ENCODE measurements at places on chromosomes 3 and 15.

GRCh38 chr3:56357266-56357665, 111.0 kb downstream of the ERC2 start:
- no peak for DNase-seq

GRCh38 chr3:101518421-101518871, 5.4 kb upstream of the SENP7 start:
- DNase-seq, result no peak

- DNase-seq, result no peak
Measured at GRCh38 chr3:125119752-125120378, 64.1 kb upstream of the HEG1 start.

DNA sequence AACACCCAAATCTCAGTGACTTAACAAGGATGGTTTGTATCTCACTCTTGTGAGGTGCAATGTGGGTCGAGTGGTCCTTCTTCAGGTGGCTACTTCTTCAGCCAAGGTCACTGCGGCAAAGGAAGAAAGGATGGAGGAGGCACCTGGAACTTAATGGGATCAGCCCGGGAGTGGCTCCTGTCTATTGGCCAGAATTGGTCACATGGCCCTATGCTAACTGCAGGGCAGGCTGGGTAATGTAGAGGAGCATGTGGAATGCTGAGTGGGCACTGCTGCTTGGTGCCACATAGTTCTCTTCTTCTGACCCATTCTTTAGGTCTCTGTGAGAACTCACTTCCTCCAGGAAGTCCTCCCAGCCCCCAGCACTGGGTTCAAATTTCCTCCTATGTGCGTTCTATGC, 20.3 kb upstream of the FAM3D start:
- DNase-seq, result no peak

DNA sequence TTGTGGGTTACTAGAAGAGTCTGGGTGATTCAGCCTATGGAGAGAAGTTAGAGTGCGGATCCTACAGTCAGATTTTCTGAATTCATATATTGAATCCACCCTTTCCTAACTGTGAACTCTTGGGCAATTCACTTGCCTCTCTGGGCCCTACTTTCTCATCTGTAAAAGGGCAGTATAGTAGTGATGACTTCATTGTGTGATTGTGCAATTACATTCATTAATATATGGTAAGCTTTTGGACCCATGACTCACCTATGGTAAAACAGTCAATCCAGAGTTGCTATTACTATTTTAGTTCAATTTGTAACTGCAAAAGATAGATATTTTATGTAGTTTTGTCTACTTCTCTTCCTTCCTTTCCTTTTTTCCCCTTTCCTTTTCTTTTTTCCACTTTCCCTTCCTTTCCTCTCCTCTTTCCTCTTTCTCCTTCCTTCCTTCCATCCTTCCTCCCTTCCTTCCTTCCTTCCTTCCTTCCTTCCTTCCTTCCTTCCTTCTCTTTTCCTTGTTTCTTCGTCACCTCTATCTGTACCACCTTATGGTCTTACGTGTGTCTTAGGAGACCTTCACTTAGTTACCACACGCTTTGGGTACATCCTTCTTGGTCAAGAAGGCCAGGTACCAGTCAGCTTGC, 37.0 kb downstream of the GMNC start:
- DNase-seq, result no peak

- DNase-seq, result no peak
Measured at GRCh38 chr15:82625136-82625535, 22.0 kb downstream of the CPEB1 start.

GRCh38 chr15:70240082-70240481, 142.4 kb upstream of the TLE3 start:
- no peak for DNase-seq

DNA sequence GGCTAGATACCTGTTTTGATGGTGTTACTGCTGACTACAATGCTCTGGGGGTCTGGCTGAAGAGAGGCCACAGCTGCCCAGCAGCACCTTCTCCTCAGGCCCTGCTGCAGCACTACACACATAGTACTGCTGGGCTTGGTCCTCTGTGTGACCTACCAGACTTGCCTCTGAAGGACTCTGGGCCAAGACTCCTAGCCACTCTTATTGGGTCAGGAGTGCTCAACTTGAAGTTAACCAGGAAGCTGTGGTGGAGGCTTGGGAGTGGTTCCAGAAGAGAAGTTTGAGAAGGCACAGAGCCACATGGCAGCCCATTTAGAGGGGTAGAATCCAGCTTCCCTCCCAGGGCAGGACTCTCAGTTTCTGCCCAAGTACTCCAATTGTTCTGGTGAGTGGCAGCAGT, 16.6 kb downstream of the ELP6 start:
- no peak for DNase-seq

- DNase-seq, result no peak
Measured at GRCh38 chr3:124439603-124440002, 290.6 kb upstream of the UMPS start.

GRCh38 chr15:31571676-31572075, 245.0 kb downstream of the KLF13 start:
- DNase-seq, result no peak

GRCh38 chr3:8482960-8483665, 18.5 kb upstream of the LMCD1 start:
- DNase-seq, result no peak

- no peak for DNase-seq
Measured at GRCh38 chr3:127411083-127411727, 123.4 kb upstream of the PRR20G start.

DNA sequence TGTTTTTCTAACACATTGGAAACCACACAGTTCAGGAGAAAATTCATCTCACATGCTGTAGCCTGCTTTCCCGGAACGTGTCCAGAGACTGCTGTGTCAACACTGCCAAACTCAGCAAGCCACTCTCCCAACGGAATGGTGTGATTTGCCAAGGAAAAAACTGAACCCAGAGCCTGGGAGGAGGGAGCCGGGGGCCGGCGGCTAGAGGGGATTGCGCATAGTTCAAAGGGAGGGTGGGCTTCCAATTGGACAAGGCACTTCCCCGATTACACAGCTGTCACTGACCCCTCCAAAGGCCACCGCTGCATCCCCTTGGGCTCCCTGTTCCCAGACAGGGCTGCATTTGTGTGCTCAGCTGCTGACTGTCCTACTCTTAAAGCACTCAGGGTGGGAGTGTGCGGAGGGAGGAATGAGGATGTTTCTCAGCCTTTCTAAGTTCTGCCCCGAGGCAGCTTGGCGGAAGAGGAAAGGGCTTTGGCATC, 256.2 kb downstream of the ZNF621 start:
- no peak for DNase-seq

- DNase-seq, result no peak
Measured at GRCh38 chr15:81473177-81473576, 99.2 kb upstream of the TMC3 start.

DNA sequence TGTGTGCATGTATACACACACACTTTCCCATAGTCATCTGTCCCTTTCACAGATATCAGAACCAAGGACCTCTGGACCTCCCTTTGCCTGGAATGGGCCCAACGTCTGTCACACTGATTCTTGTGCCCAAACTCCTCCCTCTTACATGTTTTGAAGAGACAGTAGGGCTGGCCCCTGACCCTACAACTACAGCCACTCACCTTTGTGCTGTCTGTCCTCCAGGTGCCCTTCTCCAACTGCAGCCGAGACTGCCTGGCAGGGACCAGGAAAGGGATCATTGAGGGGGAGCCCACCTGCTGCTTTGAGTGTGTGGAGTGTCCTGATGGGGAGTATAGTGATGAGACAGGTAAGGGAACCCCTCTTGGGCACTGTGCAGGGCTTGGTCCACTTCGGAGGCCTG, 43.2 kb upstream of the CSTA start:
- no peak for DNase-seq

DNA sequence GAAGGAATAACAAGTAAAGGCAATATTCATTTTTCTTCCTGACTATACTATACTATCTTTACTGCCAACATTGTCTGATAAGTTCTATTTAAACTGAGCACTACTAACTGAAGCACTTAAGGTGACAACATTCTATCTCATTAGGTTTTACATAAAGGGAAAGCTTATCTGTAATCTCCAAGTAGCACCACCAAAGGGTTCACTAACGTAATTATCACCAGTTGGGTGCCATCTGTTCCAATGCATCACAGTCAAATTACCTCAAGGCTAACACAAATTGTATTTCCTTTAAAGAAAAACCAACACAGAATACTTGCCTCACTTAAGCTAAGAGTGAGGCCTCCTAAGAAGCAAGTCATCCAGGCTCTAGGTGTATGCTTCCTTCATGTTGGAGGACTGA, 453.8 kb downstream of the RAP2B start:
- DNase-seq, result no peak

GRCh38 chr3:63385629-63386028, 107.5 kb downstream of the SYNPR start:
- no peak for DNase-seq

GRCh38 chr15:68674975-68675374, 96.2 kb downstream of the CORO2B start:
- no peak for DNase-seq

DNA sequence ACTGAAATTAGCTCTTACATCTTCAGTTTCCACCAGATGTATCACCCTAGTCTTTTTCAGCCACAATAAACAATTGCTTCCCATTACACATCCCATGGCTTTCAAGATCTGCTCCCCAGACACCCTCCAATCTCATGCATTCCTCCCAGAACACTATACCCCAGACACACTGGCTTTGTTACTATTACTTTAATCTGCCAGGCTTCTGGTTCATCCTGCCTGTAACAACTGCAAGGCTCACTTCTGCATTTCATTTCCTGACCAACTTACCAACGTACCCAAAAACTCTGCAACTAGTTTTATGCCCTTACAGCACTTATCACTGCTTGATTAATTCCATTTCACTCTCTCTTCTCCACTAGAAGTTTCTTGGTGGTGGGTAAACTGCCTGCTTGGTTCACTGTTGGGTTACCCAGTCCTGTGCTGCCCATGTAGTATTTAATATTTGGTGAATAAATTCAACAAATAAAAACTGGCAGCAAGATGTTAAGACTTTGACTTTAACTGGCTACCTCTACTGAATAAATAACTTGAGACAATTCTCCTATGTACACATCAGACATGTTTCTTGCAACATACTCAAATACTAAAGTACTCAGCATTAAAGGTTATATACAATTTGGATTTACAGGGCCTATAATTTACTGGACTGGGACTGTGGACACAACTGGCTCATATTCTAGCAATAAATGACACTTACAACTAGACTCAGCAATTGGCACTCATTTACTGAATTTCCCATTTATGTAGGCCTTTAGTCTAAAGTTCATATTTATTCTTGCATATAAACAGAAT, 2.7 kb downstream of the RPL22L1 start:
- no peak for DNase-seq

DNA sequence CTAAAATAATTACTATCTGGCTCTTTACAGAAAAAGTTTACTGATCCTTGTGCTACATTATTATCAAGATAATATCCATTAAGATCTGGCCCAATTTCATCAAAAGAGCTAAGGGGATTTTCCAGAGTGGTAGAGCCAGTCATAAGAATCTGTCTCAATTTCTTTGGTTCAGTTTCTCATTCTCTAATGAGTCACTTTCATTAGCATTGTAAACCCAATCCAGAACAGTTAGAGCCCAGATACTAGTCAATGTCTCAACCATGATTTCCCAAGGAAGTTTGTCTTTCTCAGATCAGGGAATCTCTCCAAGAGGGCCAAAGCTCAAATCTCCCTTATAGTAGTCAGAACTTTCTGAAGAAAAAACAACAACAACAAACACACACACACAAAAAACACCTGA, 131.1 kb upstream of the PPP2R3A start:
- no peak for DNase-seq

- DNase-seq, result peak; percentile 0
Measured at GRCh38 chr15:98085003-98085639, 124.6 kb downstream of the ARRDC4 start.

DNA sequence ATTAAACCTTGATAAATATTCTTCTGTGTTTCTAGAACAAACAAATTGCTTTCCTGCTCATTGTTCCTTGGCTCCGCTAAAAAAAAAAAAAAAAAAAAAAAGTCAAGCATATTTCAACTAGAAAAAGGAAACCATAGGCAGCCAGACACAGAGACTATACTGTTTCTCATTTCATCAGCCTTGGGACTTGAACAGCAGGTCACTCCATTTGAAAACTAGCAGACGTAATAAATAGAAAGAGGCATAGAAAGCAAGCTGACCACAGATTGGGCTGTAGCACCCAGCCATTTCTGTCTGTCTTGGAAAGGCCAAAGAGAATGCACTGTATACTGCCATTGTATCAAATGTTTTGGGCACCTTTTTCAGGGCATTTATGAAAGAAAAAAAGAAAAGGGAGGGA, 697.1 kb downstream of the NLGN1 start:
- no peak for DNase-seq

DNA sequence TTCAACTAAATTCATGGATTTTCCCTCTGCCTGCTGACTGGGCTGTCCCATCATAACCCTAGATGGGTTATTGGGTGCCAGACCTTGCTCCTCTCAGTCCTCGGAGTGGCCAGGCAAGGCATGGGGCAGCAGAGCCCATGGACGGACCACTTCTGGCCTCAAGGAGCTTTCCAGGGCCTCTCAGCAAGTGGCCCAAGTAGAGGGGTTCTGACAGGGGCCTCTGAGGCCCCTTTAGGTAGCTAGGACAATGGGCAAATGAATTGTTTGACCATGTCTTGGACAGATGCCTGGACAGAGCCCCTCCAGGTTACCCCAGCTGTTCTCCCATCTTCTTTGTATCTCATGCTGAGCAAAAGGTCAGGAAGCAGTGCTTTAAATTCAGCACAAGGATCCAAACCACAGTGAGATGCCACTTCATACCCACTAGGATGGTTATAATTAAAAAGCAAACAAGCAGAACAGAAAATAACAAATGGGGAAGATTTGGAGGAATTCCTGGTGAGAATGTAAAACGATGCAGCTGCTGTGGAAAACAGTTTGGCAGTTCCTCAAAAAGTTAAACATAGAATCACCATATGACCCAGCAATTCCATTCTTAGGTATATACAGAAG, 61.6 kb downstream of the SPSB4 start:
- DNase-seq, result no peak

GRCh38 chr3:172332256-172333041, 115.8 kb downstream of the GHSR start:
- DNase-seq, result peak; percentile 19

- no peak for DNase-seq
Measured at GRCh38 chr3:133939463-133939835, 43.8 kb upstream of the RAB6B start.

DNA sequence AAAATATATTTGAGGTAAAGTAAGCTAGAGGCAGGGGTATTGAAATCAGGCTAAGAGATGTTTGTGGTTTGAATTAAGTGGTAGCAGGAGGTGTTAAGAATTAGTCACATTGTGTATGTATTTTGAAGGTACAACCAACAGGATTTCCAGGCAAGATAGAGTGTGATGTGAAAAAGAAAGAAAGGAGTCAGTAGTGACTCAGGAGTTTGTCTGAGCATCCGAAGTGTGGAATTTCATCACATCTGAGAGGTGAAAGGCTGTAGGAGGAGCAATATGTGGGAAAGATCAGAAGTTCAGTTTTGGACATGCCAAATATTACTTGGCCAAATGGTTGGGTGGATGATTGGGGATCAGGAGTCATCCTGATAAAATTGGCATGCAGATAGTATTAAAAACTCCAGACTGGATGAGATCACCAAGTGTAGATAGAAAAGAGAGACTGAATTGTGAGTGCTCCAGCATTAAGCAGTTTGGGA, 32.1 kb upstream of the EBLN2 start:
- no peak for DNase-seq

Measured in NCI-H1436 treated with DMSO at 0.1 percent for 48 hours (cell line).